ENCODE measurements at places on chromosomes 16 and 17.

DNA sequence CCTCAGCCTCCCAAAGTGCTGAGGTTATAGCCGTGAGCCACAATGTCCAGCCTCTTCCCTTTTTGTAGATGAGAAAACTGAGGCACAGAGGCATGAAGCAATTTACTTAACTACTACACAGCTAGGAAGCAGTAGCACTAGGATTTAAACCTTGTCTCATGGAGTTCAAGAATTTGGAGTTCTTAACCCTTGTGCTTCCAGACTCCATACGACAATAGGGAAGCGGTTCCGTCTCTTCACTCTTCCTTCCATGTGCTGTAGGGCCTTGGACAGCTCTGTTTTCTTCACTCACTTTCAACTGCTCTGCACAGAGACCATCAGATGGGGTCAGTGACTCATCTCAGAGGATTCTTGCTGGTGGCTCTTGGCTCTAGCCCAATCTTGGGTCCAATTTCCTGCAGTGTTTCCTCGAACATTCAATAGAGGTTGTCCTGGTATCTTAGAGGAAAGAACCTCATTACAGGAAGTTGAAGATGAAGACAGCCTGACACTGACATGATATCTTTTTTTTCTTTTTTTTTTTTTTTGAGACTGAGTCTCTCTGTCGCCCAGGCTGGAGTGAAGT lies 19.3 kb downstream of the ITGAL start:
- DNase-seq, result peak; percentile 59

DNA sequence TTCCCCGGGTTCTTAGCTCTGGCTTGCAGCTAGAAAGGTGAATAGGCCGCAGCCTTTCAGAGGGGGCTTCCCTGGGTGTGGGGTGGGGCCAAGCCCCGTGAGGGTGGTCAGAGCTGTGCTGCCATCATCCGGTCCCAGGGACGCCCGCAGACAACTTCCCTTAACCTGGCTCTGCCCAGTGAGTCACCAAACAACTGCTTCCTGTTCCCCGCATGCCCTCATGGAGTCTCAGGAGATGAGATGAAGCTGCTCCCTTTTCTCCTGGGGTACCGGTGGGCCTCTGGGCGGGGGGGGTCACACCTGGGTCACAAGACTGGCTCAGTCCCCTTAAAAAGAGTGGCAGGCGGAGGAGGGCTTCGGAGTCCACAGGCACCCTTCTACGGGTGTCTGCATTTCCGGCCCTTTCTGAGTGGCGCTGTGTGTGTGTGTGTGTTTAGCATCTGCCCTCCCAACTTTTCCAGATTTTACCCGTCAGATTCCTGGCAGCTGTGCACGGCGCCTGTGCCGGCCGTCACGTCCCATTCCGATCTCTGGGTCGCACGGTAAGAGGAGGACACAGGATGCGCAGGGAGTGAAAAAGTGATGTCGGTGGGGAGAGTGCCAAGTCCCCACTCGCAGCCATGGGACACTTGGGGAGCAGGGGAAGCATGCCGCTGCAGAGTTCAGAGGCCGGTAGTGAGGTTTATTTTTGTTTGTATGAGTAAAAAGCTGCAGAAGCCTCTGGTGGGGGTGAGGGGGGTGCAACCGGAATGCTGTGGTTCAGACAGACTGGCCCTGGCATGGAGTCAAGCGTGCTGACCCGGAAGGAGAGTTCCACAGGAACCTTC lies 16.8 kb downstream of the HIC1 start:
- no peak for DNase-seq

GRCh38 chr17:38421871-38422827 lies 6.1 kb upstream of the ARHGAP23 start:
- DNase-seq, result no peak

- no peak for DNase-seq
These were observed 14.3 kb downstream of the GDPD1 start for GRCh38 chr17:59234631-59235030.

DNA sequence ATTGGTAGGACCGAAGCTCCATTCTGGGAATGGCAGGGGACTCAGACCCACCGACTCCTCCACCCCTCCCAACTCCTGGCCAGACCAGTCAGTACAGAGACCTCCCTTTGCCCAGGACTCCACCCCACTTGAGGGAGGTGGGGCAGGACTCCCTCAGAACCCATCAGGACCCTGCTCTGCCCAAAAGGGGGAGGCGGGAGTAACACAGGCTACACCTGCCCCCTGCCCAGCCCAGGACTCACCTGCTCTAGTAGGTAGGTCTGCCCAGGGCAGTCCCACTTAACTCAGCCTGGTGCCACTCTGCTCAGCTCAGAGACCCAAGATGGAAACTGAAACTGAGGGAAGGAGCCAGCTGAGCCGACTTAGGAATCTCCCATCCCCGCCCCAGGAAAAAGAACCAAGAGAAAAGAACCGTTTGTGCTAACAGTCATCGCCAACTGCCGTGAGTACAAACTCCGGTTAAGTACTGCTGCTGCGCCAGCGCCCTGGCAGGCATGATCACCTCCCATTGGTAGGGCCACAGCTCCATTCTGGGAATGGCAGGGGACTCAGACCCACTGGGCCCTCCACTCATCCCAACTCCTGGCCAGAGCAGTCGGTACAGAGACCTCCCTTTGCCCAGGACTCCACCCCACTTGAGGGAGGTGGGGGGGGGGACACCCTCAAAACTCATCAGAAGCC lies 503 bp downstream of the DHX58 start:
- peak; percentile 31 for DNase-seq

DNA sequence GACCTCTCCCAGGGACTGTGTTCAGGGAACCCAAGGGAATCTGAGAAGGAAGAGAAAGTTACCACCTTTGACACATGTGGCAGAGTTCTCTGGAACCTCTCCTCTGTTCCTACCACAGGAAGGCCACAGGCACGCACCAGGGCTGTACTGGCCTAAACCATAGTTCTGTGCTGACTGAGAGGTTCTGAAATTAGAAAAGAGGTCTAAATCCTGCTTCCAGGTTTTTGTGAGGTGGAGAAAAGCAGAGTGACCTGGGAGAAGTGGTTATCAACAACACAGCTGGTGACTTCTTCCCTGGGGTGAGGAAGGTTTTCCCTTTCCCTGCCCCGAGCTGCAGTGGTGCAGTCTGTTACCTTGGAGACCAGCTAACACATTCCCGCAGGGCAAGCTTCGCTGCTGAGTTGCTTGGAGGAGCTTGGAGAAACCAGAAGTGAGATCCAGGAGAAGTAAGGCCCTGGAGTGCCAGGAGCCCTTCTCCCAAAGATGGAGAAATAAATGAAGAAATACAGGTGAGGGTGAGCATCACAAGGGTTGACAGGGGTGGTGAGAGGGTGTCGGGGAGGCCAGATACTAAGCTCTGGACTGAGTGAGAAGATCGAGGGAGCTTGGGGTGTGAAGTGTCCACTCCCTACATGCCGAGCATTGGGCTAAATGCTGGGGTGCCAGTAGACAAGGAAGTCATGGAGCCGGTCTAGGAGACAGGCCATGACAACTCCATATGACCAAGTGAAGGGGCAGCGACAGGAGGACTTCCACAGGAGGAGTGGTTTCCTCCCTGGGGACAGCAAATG lies at the start of gene VWA3A:
Gene VWA3A, plus strand, starts transcription at position 399 of the 791 bp plus-strand sequence. Its CDS starts 97 bp downstream, at position 496.
- peak; percentile 45 for DNase-seq

DNA sequence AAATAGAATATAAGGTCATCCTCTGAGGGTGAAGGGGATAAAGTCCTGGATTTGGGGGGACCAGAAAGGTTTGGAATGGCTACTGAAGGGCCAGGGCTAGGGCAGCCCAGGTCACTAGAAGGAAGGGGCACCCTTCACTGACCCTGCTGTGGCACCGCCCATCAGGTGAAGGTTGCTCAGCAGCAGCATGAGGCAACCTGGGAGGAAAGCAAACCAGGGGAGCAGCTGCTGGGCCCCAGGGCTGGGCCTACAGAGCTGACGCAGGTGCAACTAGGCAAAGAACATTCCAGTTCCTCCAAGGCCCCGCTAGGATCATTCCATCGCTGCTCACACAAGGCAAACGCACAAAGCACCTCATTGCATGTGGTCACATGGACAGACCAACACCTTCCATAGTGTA lies 3.4 kb upstream of the HSBP1 start:
- no peak for DNase-seq

DNA sequence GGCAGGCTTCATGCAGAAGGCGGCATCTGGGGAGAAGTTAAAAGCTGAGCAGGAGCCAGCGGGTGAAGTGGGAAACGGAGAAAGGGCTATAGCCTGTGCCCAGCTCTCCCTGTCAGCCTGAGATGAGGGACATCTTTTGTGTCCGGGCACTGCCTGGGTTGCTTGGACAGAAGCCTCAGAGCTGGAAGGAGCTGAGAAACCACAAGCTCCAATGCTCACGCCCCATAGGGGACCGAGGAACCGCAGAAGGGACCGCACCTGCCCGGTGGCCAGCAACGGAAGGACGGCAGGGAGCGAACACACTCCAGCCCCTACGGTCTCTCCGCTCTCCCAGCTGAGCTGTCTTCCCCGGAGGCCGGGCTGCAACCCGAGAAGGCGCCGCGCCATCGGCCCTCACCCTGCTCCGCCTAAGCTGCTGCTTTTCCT lies 175.8 kb downstream of the NPIPB11 start:
- no peak for DNase-seq

GRCh38 chr16:78519896-78520295 lies 420.4 kb downstream of the WWOX start:
- DNase-seq, result no peak

- no peak for DNase-seq
These were observed 3.4 kb downstream of the MKS1 start for GRCh38 chr17:58215685-58216084.

DNA sequence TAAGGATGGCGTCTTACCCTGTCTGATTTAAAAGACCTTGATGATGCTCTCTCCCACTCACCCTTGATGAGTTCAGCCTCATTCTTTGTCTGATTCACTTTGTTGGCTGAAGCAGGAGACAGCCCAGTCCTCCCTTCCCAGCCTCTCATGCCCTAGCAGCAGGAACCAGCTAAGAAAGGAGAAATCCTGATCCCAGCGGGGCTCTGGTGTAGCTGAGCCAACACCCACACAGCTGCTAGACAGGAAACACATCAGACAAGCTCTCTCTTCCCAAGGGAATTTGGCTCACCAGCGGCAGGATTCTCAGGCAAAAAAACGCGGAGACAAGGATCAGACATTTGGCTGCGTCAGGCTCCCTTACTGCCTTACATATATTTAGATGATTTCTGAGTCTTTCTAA lies 211.5 kb downstream of the CDH11 start:
- DNase-seq, result peak; percentile 89

GRCh38 chr17:74608511-74608910 lies 15.0 kb downstream of the CD300E start:
- DNase-seq, result no peak

- DNase-seq, result no peak
These were observed 4.2 kb downstream of the DPH1 start for GRCh38 chr17:2034157-2034556.

DNA sequence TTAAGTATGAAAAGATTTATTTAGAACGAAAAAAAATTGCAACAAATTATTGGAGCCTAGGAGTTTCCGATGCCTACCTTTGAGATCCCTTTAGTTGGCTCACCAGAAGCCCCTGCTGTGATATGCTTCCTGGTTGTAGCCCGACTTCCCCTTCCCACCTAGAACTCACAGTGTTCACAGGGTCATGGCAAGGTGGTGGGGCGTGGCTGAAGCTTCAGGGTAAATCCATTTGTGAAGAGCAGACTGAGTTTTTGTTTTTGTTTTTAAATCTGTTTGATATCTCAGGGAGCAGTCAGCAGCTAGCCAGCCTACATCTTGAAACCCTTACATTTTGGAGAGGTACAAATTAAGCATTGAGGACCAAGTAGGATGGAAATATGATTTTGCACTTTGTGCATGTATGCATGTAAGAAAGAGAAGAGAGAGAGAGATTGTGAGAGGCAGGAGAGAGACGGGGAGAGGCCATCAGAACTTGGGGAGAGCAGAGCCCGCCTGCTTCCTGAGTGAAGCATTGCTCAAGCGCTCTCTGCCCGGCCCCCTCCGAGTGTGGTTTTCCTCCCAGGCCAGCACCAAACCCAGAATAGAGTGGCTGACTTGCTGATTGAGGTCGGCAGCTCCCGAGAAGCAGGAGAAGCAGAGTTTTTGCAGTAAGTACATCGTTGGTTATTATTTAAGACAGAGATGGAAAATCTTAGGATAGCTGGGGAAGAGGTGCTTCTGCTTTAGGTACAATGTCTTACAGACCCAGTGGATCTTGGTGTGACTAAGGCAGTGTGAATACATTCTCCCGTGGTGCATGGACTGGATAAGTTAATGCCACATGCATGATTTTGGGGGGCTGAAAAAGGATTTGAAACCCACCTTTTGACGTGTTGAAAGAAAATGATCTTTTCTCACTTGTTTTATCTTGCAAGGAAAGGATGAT lies 64.2 kb downstream of the SPECC1 start:
- DNase-seq, result peak; percentile 38

DNA sequence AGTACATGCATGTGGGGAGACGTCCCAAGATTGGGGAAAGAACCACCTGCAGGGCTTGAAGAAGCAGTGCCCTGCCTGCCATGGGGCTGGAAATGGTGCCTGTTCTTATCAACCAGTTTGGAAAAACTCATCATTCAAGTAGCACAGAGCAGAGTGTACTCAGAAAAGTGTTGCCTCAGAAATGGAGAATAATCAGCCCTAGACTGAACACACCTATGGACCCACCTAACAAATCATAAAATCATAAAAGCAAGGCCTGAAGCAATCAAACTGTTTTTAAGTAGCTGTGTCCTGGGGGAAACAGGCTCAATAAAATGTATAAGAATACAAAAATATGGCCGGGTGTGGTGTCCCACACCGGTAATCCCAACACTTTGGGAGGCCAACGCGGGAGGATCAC lies 11.2 kb downstream of the QRICH2 start:
- DNase-seq, result no peak

- DNase-seq, result no peak
These were observed 90.3 kb upstream of the BCAR1 start for GRCh38 chr16:75341564-75342307.

GRCh38 chr17:49646391-49647255 lies 31.3 kb downstream of the SPOP start:
- peak; percentile 36 for DNase-seq

GRCh38 chr17:19262650-19263631 lies 25.8 kb downstream of the EPN2 start:
- peak; percentile 89 for DNase-seq

DNA sequence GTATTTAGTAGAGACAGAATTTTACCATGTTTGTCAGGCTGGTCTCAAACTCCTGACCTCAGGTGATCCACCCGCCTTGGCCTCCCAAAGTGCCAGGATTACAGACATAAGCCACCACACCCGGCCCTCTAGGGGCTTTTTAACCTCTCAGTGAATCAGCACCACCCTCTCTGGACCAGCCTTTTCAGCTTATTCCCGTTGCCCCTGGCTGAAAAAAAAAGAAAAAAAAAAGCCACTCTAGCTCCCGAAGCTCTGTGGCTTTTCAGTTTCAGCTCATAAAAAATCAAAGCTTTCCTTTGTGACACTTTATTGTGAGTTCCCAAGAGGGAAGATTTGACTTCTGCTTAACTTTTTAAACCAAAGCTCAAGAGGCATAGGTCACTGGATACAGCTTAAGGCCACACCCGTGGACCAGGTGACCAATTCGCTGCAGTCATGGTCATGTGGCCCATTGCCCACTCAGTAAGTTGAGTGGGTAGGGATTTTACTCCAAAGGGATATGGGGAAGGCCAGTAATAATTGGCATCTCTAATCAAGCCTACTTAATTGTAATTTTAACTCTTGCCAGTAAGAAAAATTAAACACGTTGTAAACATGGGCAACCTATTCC lies 46.6 kb upstream of the MED13 start:
- no peak for DNase-seq

GRCh38 chr16:4021070-4021779 lies 95.0 kb downstream of the ADCY9 start:
- DNase-seq, result no peak

- DNase-seq, result no peak
These were observed 92.3 kb downstream of the METRNL start for GRCh38 chr17:83171661-83172060.

GRCh38 chr17:40372031-40372430 lies 7.5 kb upstream of the GJD3 start:
- DNase-seq, result no peak
